ENCODE measurements at places on chromosomes 4 and X.

GRCh38 chrX:102126863-102127262 is 1.4 kb downstream of the TCEAL2 start:
- DNase-seq, result no peak

DNA sequence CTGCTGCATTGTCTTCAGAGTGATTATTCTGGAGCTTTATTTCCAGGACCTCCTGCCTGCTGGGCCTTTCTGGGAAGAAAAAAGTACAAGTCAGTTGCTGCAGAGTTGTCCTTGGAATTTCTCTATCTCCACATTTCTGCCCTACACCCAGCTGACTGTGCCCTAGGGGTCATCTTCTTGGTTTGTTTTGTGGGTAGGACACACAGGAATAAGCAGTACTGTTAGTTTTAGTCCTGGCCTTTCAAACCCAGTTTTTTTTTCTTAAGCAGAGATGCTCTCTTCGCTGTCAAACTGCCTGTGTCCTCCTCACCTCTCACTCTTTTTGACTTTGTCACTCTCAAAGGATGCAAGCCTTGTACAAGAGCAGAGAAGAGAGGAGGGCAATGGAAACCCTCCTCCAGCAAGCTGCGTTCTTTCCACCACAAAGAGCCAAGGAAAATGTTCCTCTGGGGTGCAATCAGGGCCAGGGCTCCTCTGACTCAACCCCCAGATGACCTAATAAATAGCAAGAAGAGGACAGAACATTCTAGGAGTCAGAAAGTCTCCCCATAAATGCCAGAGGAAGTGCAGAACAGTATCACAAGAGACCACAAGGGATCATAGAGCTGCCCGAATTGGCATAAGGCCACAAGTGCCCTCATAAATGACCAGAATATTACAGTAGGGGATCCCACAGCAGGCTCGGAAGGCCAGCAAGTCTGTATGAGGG is 186.2 kb downstream of the RCHY1 start:
- DNase-seq, result no peak

DNA sequence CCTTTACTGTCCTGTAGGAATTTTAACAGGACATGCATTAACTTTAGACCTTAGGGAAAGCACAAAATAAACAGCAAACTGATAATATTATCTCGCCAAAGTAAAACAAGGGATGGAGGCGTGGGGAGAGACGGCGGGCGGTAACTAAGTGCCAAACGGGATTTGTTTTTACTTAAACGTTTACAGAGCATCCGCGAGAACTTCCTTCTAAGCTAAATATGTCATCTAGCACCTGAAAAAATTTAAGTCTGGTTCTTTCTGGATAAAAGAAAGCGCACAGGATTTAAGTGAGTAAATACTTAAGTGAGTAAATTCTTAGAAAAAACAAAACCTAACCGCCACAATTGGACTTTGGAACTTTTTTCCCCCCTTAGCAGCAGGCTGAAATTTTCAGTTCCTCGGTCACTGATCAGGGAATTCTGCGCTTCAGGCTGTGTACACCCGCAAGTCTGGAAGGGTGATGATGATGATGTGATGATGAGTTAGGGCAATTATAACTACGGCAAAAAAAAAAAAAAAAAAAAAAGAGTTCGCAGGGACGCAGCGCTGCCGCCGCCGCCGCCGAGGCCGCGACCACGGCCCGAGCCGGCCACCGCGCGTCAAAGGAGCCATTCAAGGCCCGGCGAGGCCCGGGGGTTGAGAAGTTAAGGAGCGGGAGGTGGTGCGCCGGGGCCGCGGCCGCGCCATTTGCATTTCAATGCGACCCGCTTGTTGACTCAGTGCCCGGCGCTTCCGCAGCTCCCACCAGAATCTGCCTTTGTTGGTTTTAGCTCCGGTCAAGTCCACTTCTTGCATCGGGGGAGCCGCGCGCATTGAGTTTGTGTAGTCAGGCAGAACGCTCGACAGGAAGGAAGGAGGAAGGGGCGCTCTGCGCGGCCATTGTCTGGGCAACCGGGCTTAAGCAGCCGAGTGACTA is 108.8 kb downstream of the SPRY1 start:
- peak; percentile 21 for DNase-seq

DNA sequence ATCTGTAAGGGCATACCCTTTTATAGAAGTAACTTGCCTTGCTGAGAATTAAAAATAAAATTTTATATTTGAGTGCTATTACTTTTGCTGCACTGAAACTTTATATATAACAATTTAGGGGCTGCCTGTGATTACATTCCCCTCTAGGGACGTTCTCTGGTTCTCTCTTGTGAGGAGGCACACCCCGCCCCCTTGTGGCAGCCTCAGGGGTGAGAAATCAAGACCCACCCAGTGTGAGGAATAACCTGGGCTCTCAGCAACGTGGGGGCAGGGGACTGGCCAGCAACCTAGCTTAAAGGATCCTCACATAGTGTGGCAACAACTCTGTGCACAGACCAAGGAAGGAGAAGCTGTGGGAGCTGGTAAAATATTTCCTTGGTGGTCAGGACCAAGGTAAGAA is 43.7 kb downstream of the MAGEA9 start:
- DNase-seq, result no peak

GRCh38 chr4:67935888-67936287 is 27.4 kb downstream of the TMPRSS11A start:
- DNase-seq, result no peak

DNA sequence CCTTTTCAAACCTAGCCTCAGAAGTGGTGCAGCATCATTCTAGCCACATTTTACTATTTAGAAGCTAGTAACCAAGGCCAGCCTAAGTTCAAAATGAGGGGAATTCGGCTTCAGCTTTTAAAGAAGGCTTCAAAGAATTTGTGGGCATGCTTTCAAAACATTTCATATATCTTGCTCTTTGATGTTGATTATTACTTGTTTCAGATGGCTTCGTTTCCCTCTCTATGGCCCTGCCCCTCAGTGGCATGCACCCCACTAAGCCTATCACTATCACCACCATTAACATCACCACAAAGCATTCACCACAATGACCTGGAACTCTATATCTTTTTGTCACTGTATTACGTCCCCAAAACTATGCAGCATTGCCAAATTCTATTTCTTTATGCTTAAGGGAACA is 51.2 kb upstream of the FAM47B start:
- no peak for DNase-seq

DNA sequence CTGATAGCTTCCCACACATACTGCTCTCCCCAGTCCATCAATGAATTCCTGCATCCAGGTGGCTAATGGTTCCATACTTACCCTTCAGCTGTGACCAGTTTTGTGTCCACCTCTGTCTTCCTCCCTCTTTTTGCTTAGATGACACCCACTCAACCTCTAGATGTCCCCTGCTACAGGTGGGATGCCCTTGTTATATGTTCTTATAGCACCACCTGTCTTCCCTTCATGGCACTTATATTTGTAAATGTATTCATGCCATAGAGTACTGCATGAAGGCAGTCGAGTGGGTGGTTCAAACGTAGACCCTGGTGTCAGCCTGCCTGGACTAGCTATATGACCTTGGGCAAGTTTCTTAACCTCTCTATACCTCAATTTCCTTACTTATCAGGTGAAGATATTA is 6.5 kb upstream of the USP46 start:
- DNase-seq, result peak; percentile 45

GRCh38 chrX:9316096-9316495 is 148.8 kb upstream of the TBL1X start:
- DNase-seq, result no peak

DNA sequence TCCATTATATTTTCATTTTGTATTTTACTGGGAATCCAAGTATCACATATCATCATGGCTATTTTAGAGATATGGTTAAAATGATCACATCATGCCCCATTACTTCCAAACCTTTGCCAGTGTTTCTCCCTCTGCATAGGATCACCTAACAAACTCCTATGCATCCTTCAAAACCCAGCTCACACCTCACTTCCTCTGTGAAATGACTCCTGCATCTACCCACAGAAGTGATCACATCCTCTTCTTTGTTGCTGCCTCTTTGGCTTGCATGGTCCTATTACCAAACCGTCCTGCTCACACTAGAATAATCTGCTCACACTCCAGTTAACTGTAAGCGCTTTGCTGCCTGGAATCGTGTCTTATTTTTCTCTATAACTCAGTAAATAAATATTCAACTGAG is 74.7 kb upstream of the C4orf50 start:
- no peak for DNase-seq

- DNase-seq, result no peak
Measured at GRCh38 chr4:152310257-152310656, 225.6 kb downstream of the FBXW7 start.

DNA sequence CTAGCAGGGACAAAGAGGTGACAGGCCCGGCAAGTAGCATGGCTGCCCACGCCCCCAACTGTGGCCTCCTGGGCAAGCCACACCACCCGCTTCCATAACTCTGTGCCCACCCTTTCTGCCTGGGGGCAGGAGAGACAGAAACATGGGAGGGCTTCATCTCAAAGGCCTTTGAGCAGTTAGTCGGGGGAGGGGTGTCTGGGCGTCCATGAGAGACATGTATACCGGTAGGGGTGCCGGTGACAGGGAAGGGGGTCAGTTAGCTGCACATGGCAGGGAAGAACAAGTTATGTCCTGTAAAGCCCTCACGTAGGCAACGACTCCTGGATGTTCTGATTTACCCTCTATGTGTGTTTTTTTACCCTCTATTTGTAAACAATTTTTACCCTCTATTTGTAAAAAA is 9.3 kb downstream of the PDZD4 start:
- DNase-seq, result no peak

- no peak for DNase-seq
Measured at GRCh38 chrX:153365670-153366069, 31.7 kb downstream of the ZNF275 start.

DNA sequence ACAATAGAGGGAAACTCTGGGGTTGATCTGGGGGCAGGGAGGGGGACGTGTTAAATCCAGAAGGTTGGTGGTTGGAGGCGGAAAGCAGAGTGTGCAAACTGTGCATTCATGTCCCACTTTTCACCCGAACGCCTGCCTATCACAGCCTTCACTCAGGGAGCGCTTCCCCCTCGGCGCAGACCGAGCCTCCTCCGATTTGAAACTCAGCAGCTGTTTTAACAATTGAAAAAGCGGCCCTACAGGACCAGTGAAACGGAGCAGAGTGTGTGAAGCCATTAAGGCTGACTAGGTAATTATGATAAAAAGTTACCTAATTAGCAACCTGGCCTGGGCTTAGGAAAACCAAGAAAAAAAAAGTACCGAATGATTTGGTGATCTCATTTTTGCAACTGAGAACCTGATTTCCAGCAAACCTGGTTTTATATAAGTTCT is 685 bp upstream of the NDNF start:
- DNase-seq, result no peak

DNA sequence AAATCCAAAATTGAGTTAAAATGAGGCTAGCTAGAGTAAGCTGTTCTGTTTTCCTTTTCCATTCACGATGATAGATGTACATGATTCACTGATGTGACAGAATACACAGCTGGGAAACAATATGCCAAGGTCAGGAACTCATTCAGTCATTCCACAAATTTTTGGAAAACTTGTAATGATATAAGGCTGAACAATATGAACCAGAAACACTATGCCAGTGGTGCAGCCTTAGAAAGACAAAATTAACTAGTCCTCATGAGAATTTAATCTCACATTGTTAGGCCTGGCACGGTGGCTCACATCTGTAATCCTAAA is 50.0 kb upstream of the NDST3 start:
- DNase-seq, result no peak

DNA sequence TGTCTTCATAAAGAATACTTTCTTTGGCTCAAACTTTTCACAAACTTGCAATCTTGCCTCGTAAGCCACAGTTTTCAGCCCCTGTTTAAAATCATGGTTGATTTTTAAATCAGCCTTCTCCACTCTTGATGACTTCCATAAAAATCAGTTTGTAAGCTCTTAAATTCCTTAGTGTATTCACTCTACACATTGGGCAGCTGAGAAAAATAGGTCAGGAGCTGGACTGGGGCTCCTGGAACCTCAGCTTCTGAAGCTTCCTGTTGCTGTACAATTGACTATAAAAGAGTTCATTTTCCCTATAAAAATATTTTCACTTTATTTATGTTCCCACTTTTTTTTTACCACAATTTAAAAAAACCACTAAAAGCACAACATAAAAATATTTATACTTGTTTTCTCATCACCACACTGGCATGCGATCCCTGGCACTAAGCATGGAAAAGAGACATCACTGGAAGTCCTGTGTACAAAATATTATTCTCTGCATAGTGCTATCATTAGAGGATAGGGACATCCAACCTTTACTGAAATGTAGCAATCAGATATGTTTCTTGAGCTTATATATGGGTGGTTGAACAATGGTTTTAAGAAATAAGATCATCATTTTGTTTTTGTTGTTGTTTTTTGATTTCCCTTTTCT is 345.7 kb downstream of the FBXO8 start:
- no peak for DNase-seq

DNA sequence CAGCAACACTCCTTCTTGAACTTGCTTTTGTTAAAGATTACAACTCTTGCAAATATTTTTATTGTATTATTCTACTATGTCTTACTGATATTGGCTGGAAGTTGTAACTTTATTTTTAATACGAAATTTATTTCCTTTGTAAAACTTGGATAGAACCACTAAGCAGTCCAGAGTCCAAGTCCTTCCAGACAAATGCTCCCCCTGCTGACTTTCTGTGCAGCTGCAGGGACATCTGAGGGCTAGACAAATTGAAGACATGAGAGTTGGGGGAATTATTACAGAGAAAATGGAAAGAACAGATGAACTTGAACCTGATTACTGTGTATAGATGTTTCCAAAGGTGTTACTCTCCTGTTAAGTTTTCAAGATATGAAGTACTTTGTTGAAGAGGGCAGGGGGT is 238.8 kb downstream of the GRIA3 start:
- peak; percentile 4 for DNase-seq

- no peak for DNase-seq
Measured at GRCh38 chr4:81754169-81754568, 282.5 kb upstream of the RASGEF1B start.

DNA sequence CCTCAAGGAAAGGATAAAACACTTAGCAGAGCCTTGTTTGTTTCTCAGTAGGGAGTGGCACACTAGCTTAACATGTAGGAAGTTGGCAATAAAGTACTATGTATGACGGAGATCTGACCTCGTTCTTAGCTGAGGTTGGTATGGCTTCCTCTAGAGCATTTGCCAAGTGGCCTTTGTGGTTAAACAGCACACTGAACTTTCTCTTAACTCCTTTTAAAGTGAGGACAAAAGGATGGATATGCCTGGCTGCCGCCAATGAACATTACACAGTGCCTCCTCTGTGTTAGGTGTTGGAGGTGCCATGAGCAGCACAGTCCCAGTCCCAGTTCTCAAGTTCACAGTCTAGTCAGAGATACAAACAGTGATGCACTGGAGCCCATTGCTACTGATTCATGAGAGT is 54.4 kb downstream of the VGLL1 start:
- no peak for DNase-seq
